ENCODE measurements at places on chromosomes 2 and 18.

- DNase-seq: no peak
These were observed 146.3 kb upstream of the RIOK3 start for GRCh38 chr18:23306822-23307221.

- DNase-seq: no peak
These were observed 746.6 kb downstream of the CBLN2 start for GRCh38 chr18:71797554-71797953.

GRCh38 chr2:54059986-54060385 is 55.4 kb upstream of the ACYP2 start:
- no peak for DNase-seq

- no peak for DNase-seq
These were observed 17.4 kb downstream of the IRS1 start for GRCh38 chr2:226782092-226782713.

- no peak for DNase-seq
These were observed 692.6 kb downstream of the LRRTM4 start for GRCh38 chr2:76829374-76830234.

- DNase-seq: no peak
These were observed 332.6 kb downstream of the SUCLG1 start for GRCh38 chr2:84126530-84126929.

DNA sequence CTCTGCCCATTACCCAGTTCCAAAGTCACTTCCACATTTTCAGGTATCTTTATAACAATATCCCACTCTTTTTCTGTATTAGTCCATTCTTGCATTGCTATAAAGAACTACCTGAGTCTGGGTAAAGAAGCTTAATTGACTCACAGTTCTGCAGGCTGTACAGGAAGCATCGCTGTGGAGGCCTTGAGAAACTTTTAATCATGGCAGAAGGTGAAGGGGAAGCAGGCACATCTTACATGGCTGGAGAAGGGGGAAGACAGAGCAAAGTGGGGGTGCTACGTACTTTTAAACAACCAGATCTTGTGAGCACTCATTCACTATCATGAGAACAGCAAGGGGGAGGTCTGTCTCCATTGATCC is 85.4 kb upstream of the MAP4K3 start:
- DNase-seq: no peak

GRCh38 chr2:127373362-127374083 is 14.3 kb downstream of the MAP3K2 start:
- no peak for DNase-seq

GRCh38 chr2:32991091-32991845 is 44.5 kb downstream of the LTBP1 start:
- no peak for DNase-seq

- DNase-seq: peak; percentile 7
These were observed 7.5 kb upstream of the YPEL5 start for GRCh38 chr2:30139131-30139870.

- DNase-seq: no peak
These were observed 18.4 kb upstream of the HPCAL1 start for GRCh38 chr2:10284108-10284870.

GRCh38 chr2:5588601-5589000 is 103.6 kb upstream of the SOX11 start:
- DNase-seq: no peak

DNA sequence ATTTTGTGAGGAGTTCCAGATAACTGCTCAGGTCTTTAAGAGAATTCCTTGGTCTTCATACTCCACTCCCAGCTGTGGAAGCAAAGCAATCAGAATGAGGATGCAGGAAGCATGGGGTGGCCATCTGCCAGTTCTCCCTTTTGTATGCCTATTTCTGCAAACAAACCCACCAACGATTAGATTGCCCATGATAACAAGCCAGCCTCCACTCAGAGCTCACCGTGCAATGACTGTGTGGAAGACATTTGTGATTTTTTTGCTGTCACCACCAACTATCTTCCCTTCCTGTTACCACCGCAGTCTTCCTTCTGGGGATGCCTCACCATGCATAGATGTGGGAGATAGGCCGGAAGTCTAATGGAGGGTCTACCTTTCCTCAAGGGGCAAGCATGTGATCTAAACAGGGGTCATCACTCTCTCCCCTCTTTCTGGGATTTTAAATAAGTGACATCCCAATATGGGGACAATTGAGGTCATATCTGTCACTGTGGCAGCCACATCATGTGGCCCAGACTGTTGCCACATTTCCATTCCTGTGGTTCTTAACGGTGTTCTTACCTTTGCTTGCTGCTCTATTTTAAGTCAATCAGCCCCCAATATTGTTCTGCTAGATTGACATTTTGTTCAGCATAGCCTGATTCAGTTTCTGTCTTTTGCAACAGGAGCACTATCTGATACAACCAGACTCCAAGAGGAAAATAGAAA is 4.4 kb downstream of the AFF3 start:
- no peak for DNase-seq

DNA sequence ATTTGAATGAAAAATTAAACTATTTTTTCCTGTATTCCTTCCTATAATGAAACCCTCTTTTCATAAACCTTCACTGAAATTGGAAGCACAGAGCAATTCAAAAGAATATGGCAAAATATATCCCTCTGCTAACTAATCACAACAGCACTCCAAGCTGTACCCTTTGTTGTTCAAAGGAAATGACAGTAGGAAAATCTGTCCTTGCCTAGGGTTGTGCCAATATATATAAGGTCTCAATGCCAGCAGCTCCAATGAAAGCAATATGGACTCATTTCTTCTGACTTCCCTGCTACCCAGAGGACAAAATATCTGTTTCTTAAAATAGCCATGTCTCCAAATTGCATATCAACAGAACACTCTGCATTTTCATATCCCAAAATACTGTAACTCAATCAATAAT is 373.9 kb upstream of the MC4R start:
- no peak for DNase-seq

- no peak for DNase-seq
These were observed 114.9 kb upstream of the MYCN start for GRCh38 chr2:15825276-15825980.

DNA sequence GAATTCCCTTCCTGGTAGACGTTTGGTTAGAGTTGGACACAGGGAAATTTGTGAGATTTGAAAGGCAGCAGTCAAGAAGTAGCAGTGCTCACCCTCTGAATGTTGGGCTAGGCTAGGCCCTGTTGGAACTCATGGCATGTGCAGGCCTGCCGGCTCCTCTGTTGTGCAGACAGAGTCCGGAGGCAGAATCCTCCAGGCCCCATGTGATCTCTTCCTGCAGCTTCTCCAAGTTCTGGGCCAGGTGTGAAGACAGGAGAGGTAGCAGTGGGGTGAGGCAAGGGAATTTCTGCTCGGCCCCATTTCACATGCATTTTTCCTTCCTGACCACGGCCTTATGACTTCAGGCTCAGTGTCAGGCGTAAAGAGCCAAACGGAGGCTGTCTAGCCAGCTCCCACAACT is 36.9 kb upstream of the RAB31 start:
- DNase-seq: no peak

Measured in T-helper 2 cell treated with Interferon-gamma antibody and Interleukin-4, amounts not matched to agents 5 μg/mL and 100 μg/mL, for 36 hours (primary cell).